Stimulated activated CD8-positive, alpha-beta memory T cell treated with anti-CD3 and anti-CD28 coated beads, Interleukin-7, amount 100 ng/mL, for 1 hour (primary cell): ENCODE measurements at places on chromosomes 7 and 10.

GRCh38 chr7:89511900-89512299 lies 642.4 kb upstream of the STEAP1 start:
- DNase-seq = no peak

DNA sequence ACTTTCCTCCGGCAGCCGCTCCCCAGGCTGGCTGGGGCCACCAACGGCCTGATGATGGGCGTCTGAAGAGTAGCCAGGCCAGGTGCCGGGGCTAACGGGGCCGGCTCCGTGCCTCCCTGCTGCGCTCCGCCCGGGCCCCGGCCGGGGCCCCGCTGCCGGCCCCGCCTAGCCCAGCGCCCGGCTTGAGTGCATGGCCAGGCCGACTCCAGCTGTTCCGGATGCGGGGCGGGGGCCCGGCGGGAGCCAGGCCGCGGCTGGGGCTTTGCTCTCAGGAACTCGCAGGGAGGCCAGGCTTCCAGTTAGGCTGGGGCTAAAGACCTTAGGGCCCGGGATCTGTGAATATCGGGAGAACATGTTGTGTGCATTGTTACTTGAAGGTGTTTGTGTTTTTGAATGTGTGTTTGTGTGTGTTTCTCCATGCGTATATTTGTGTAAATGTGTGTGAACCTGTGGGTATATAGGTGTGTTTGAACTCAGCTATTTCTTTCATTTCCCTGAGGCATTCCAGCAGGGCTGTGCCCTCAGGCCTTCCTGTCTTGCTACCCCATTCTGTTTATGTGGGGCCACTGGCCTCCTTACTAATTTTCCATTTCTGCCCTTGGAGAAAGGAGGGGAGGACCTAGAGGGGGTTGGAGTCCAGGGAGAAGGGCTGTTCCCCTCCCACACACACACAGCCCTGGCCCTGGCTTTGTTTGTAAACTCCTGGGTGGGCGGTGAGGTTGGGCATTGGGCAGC lies 1.1 kb upstream of the LBX1 start:
- no peak for DNase-seq

GRCh38 chr10:112634096-112634830 lies 187.2 kb downstream of the VTI1A start:
- DNase-seq = no peak

GRCh38 chr7:55131142-55131929 lies 112.5 kb downstream of the EGFR start:
- DNase-seq = no peak

DNA sequence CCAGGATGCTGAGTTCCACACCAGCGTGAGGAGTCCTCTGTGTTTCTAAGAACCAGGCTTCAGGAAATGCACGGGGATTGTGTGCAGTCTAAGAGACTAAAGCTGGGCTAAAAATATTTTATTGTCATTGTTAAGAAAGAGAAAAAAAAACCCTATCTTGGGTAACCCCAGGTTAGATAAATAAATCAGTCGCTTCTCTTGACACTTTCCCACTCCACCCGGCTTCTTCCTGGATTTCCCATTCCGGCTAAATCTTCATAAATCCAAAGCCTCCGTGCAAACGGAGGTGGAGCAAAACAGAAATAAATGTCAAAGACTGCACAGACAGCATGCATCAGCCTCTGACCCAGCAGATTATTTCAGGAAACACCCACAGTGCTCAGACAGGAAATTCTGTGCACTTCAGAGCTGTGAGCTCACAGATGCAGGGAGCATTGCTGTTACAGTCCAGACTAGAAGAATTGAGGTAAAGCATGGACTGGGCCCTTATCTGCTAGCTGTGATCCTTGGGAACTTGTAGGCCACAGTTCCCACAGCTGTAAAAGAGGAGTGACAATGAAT lies 44.8 kb upstream of the GRID1 start:
- DNase-seq = no peak

GRCh38 chr7:148108381-148108780 lies 482.2 kb upstream of the C7orf33 start:
- DNase-seq = no peak

- no peak for DNase-seq
Observed at GRCh38 chr7:34761627-34762026, 103.6 kb downstream of the NPSR1 start.

DNA sequence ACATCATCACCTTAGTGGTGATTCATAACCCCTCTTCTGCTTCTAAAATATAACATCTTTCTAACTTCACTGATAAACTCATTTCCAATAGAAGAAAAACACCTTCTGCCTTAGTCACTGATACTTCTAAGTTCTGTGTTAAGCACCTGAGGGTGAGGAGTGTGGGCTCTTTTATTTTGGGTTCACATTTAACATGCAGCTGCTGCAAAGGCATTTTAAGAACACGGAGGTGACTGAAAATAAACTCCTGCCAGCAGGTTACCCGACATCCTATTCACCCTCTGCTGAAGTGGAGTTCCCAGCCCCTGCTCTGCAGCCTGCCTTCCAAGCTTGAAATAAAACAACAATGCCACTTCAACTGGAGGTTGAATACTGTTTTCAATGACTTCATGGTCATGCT lies 202.9 kb upstream of the PLXNA4 start:
- DNase-seq = no peak

GRCh38 chr7:44489955-44490350 lies 505 bp downstream of the NUDCD3 start:
- peak; percentile 3 for DNase-seq

- DNase-seq = no peak
Observed at GRCh38 chr10:69934768-69935167, 117.9 kb upstream of the MACROH2A2 start.
